Stimulated activated CD8-positive, alpha-beta memory T cell treated with anti-CD3 and anti-CD28 coated beads, Interleukin-4, amount 100 ng/mL, for 48 hours (primary cell): ENCODE measurements at places on chromosomes 12 and 14.

GRCh38 chr12:50101663-50102062 is 2.1 kb upstream of the GPD1 start:
- no peak for DNase-seq

DNA sequence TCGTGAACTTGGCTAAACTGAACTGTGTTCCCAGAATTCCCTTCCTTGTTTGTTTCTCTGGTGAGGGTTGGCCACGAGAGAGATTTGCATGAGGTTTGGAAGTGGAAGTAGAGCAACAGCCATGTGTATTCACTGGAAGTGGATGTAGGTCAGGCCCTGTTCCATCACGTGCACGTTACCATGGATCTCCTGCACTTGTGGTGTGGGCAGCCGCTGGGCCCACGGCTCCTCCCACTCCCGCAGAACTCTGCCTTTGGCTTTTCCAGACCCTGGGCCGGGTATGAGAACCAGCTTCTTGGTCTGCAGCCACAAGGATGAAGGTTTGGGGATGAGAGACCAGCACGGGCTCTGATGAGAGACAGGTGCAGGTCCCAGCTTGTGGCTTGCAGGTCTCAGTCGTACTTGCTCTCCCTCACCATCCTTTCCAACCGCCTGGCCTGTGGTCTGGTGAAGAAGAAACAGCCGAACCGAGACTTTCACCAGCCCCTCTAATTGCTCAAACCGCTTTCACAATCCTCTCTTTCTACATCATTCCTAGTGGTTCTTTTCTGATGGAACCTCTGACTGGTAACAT is 94.9 kb downstream of the DUSP16 start:
- DNase-seq: peak; percentile 59

DNA sequence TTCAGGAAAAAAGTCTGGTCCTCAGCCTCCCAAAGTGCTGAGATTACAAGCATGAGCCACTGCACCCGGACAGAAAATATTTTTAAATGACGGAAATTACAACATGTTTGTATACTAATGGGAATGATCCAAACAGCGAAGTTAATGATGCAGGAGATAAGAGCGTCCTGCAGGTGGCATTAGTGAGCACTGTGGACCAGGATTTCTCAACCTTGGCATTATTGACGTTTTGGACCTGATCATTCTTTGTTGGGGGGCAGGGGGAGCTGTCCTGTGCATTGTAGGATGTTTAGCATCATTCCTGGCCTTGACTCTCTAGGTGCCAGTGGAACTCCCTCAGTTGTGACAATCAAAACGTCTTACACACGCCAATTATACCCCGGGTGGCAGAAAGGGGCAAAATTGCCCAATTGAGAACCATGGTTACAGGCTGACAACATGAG is 34.1 kb downstream of the SCFD1 start:
- DNase-seq: peak; percentile 36

DNA sequence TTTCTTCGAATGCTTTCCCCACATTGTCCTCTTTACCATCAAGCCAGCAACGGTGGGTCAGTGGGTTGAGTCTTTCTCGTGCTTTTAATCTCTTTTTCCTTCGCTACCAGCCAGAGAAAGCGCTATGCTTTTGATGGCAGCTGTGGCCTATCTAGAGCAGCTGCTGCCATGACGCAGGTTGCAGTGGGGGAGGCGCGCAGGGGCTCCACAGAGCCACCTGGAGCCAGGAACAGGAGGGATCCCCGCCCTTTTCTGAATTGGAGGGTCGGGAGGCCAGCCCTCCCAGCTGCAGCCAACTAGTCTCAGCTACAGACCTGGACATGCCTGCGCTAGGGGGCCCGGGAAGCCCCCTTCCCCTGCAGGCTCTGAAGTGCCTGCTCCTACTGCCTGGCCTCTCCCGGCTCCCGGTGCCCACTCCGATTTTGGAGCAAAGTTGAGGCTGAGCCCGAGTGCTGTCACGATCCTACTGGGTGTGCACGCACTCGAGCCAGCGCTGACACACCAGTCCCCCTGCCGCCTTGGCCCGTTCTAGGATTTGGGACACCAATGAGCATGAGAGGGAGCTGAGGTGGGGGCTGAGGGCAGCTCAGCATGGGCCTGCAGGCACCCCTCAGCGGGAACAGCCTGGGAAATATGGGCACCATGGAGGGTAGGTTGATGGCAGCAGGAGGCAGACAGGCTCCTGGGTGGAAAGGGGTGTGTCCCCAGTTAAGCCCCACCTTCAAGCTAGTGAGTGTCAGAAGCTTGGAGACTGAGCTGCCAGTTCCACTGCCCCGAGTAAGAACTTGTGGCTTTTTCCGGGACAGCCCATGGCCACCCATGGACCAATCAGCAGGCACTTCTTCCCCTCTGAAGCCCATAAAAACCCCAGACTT is 784.2 kb downstream of the SLC6A15 start:
- DNase-seq: no peak

- DNase-seq: no peak
These were observed 56.4 kb upstream of the NEDD1 start for GRCh38 chr12:96850676-96851075.
